ENCODE measurements at places on chromosomes 7 and 10.

DNA sequence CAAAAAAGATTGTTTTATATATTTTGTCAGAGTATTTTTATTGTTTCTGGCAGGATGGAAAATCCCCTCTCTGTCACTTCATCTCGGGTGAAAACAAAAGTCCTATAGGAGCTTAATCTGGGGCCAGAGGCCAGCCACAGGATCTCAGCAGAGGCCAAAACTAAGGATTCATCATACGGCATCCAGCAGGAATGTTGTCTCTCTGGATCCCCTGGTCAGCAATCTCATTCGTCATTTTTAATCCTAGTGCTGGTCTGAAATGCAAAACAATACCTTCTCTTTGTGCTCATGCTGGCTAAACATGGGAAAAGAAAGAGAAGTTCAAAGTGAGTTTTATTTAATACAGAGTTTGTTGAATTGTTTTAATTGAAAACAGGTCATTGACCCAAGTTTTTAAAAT, 482.5 kb upstream of the AUTS2 start:
- peak; percentile 45 for DNase-seq

DNA sequence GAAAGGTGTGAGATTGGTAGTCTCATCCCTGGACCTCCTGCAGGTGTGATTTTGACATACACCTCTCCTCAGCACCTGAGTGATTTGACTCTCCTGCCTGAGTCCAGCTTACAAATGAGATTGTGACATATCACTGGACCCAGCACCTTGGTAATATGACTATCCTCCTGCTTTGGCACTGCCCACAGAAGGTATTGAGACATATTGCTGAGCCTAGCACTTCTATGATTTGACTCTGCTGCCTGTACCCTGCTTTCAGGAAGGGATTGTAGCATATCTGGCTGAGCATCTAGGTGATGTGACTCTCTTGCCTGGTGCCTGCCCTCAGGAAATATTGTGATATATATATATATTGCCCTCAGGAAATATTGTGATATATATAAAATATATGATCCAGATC, 43.5 kb upstream of the ZNF680 start:
- DNase-seq, result no peak

DNA sequence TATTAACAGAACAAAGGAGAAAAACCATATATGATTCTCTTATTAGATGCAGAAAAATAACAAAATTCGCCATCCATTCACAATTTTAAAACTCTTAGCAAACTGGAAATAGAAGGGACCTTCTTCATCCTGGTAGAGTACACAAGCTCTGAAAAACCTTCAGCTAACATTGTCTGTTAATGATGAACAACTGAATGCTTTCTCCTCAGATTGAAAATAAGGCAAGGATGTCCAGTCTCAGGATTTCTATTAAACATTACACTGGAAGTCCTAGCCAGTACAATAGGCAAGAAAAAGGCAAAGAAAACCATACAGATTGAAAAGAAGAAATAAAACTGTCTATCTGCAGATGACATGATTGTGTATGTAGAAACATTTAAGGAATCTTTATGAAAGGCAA, 16.0 kb upstream of the CCNY start:
- DNase-seq, result no peak

DNA sequence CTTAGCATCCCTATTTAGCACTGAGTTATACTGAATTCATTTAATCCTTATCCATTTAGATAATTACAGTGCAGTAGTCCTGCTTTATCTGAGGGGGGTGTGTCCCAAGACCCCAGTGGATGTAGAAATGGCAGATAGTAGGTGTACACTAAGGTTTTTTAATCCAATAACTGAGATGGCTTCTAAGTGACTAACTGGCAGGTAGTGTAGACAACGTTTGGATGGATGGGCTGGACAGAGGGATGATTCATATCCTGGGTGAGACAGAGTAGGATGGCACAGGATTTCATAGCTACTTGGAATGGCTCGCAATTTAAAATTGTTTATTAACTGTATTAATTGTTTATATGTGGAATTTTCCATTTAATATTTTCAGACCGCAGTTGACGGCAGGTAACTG, 295.6 kb downstream of the CCDC3 start:
- peak; percentile 75 for DNase-seq

DNA sequence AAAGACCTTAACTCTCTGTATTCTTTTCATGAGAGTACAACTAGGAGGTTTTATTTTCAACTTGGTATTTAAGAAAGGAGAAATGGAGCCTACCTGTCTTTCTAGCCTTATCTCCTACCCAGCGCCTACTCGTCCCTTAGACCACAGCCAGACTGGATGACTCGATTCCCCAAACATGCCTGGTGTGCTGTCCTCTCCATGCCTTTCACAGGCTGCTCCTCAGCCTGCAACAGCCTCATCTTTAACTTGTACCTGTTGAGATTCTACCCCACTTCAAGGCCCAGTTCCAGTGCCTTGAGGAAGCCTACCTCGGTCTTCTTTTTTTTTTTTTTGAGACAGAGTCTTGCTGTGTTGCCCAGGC, 29.4 kb downstream of the CPA1 start:
- DNase-seq, result no peak

- peak; percentile 36 for DNase-seq
These were observed 350.6 kb downstream of the TFEC start for GRCh38 chr7:115679976-115680375.

DNA sequence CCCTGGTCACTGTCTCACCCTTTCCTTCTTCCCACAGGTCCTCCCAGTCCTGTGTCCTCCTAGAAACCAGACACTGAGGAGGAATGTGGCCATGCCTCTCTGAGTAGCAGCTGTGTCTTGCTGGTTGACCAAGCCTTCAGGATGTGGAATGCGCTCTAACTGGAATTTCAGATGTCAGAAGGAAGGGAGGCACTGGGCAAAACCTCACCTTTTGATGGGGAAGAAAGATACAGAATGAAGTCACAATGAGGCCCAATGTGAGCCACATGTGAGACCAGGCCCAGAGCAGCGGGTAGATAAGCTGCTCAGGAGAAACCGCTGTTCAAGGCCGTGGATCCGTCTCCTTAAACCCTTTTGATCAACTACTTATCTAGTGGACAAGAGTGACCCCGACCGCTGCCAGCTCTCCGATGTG, 54.8 kb upstream of the ECHDC3 start:
- no peak for DNase-seq

DNA sequence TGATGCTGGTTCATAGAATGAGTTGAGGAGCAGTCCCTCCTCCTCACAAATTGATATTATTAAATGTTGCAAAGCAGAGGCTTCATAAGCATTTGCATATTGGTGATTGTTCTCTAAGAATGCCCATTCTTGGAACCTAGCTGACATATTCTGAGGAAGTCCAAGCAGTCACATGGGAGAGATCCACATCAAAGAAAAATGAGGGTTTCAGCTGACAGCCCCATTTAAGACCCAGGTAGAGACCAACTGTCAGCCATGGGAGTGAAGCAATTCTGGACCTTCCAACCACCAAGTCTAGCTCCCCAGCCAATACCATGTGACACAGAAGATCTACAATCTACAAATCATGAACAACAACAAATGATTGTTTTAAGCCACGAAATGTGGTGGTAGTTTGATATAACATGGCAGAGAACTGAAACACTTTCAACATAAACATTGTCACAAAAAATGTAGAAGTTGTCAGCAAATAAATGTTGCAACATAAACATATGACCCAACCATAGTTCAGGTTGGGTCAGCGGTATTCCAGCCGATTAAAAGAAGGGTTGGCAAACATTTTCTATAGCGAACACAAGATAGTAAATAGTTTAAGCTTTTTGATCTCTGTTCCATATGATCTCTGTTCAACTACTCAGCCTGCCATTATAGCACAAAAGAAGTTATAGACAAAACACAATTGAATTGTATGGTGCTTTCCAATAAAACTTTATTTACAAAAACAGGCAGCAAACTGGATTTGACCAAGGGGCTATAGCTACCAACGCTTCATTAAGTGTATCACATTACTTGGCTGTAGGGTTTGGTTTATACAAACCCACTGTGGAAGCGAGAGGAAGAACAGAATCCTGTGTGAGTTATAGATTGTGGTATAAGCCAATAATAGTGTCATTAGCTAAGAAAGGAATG, 41.4 kb upstream of the MPP7 start:
- DNase-seq, result no peak

- peak; percentile 94 for DNase-seq
These were observed 1.2 kb downstream of the VCL start for GRCh38 chr10:73998929-73999691.

- DNase-seq, result peak; percentile 29
These were observed 338.0 kb upstream of the MKI67 start for GRCh38 chr10:128463991-128464760.

DNA sequence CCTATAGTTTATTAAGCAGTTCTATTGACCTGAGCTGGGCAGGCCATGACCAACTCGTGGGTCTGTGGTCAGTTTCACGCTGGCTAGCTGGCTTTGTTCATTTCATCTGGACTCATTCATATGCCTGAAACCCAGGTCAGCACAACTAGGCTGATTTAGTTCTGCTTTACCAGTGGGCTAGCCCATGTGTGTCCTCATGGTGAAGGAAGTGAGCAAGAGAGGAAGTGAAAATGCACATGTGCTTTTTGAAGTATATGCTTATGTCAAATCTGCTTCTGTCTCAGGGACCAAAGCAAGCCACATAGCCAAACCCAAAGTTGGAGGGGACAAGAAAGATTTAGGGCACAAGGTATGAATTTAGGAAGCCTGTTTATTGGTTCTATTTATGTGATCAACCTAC, 154.5 kb downstream of the RNF133 start:
- DNase-seq, result no peak

DNA sequence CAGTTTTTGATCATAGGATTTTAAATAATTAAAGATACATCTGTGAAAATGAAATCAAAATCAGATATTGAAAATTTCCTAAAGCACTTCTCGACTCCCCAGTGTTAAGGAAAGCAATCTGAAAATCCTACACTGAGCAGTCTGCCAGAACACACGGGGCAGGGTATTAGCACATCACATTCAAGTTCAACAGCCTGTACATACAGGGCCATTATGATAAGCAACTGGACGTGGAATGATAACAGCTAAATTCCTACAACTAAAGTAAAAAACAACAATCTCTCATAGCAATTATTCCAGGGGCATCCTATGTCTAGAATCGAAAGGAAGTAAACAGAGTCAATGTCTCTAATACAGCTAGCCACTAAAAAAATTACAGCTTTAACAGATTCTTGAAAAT, 31.7 kb downstream of the TRDMT1 start:
- DNase-seq, result no peak

DNA sequence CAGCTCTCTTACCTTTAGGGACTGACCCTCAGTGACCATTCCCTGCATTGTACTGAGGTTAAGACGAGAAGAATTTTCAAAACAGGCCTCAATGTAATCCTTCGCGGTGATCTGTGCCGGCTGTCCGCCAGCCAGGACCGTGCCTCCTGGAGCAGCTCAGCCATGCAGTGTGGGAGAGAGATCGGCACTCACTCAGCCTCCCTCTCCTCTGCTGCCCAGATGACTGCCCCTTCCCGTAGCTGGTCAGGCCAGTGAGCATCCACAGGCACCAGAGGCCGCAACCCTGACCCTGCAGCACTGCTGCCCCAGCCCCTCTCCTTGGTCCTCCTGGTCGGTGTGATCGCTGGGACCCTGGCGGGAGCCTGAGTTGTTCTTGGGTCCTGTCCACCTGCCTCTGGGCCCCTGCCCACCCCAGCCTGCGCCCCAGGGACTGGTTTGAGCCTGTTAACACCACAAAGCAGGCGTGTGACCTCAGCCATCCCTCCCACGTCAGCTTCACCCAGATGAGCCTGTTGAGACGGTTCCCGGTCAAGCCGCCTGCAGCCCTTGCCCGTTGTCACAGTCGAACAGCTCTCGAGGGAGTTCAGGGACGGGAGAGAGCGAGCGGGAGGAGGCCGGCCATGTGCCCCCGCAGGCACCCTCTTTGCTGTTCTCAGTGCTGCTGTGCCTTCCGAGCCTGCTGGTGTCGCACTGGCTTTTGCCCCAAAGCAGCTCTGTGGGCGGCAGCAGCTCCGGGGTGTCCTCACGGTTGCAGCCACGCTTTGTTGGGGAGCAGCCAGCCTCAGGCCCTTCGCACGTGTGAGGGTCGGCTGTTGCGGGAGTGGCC, 37.2 kb downstream of the NKX6-2 start:
- no peak for DNase-seq

DNA sequence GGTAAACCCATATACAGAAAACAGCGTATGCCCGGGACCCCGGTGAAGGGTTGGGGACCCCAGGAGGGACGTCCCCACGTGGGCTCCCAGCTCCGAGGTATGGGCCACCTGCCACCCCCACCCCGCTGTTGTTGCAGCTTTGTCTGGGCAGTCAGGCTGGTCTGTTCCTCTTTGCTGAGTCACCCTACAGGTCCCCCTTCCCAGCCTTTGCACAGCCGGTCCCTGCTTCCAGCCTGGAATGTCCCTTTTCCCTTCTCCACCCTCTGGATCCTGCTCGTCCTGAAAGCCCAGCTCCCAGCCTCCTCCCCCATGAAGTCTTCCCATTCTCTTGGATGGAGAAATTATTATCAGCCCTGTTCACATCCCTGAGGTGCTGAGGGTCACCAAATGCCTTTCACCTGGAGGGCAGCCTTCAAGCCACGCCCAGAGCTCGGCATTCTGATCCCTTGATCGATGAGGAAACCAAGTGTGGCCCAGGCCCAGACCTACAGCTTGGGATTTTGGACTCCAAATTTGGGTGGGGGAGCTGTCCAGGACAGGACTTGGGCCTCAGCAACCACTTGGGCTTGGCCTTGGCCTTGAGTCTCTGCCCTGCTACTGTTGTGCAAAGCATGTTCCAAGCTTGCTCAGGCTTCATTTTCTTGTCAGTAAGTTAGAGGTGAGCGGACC, 2.6 kb downstream of the CLDN4 start:
- peak; percentile 76 for DNase-seq

DNA sequence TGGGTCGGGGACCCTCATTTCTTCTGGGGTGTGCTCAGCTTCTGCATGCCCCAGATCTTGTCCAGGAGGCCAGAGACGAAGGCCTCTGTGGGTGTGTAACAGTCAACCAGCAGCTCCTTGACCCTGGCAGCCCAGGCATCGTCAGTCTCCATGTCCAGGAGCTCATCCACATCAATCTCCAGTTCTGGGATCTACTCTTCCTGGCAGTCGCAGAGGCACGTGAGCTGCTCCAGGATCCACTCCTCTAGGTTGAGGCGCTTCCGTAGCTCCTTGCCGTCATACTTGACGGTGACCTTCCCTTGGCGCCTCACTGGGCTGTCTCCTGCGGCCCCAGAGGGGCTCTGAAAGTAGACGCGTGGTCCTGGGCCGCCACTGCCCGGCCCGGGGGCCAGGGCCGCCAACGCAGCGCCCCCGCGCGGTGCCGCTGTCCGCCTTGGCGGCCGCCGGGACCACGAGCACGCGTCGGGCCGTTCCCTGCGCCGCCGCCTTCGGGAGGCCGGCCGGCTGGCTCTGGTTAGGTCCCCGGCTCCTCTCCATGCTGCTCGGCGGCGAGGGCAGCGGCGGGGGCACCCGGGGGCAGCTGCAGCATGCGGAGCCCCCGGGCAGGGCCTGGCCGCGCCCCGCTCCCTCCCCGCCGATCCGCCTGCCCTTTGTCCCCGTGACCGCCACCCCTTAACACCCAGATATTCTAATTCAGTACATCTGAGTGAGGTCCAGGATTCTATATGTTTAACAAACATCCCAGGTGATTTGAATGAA, 170.5 kb downstream of the SEPTIN7 start:
- no peak for DNase-seq

- no peak for DNase-seq
These were observed 69.1 kb downstream of the SLIT1 start for GRCh38 chr10:97116462-97117162.

GRCh38 chr10:114709984-114710383, 51.9 kb upstream of the ABLIM1 start:
- no peak for DNase-seq

- no peak for DNase-seq
These were observed 34.5 kb upstream of the CD36 start for GRCh38 chr7:80603940-80604339.

- DNase-seq, result peak; percentile 47
These were observed 24.0 kb upstream of the GTF2I start for GRCh38 chr7:74633451-74633921.

- DNase-seq, result peak; percentile 76
These were observed 59.0 kb upstream of the SORCS3 start for GRCh38 chr10:104581884-104582601.
